ENCODE measurements at places on chromosomes 12 and 14. TPM values are rescaled to one million over a fixed set of nuclear protein-coding genes. Genes with fewer than 3 reads are reported as not detected.

Gene SLC8A3
- not detected for total RNA-seq

- no peak for DNase-seq
These were observed 21.4 kb upstream of the HECTD1 start for GRCh38 chr14:31229009-31229408.

DNA sequence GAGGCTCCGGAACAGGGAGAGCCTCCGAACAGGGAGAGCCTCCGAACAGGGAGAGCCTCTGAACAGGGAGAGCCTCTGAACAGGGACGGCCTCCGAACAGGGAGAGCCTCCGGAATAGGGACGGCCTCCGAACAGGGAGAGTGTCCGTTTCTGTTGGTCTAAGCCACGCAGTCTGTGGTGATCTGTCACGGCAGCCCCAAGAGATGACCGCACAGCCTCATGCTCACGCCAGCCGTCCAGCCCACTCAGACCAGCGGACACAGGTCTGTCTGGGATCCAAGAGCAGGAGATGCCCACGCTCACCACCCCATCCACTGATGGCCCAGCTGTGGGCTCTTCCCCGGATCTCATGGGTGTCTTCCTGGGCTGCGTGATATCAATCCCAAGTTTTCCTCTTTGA is 33.3 kb downstream of the GALNT9 start:
- DNase-seq = no peak

DNA sequence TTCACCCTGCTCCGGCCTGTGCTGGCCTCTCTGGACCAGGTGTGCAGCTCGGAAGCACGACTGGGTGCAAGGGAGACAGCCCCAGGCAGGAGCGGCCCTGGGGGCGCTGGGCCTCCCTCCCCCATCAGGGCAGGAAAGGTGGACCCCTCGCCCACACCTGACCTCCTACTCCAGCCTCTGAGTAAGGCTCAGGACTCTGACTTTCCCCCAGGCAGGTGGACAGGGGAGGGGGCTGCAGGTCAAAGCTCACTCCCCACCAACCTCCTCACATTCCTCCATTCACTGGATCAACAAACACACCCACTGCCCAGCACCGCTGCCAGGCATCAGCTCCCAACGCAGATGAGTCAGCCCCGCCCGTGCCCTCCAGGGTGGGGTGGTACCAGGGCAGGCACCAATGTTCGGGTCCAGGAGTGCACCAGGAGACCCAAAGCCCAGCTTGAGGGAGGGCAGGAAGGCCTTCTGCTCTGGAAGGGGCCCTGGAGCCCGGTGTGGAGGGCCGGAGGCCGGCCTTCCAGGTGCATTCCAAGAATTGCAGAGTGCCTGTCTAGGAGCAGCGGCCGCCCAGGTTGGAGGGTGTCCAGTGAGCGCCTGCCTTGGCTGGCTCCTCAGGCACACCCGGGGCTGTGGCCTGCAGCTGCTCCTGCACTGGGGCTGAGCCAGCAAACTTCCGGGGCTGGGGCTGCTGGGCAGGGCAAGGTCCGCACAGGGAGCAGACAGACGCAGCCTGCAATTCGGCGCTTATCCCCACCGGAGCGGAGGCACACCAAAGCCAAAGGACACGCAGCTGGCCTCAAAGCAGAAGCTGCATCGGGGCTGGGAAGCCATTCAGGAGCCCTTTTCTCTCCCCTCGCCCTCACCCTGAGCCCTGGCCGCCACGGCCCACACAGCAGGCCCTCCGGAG is 1.6 kb upstream of the INF2 start:
- DNase-seq = peak; percentile 95

- no peak for DNase-seq
These were observed 11.7 kb upstream of the RIPK3 start for GRCh38 chr14:24351517-24351916.

DNA sequence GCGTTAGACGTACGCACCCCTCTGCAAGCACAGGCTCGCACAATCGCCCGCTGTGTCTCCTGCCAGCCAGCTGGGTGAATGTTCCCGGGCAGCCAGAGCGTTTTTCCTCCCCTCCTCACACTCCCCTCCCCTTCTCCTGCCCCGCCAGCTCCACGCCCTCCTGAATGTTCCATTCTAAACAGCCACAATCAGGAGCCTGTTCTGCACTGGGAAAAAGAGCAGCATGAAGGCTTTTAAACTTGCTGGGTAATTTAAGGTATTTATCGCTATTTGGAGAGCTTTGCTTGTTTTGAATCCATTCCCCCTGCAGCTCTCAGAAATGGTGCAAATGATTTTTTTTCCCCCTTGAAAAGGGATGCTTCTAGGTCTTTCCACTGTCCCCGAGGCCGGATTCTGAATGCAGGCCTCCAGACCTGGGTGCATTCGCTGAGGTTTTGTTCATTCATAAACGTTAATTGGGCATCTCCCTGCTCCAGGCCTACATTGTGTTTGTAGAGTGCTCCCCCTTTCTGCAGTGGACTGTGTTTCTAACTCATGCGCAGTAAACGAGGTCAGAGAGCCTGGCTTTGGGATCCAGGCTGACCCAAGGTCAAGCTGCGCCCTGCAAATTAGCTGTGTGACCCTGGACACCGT is 212.5 kb downstream of the CHST11 start:
- DNase-seq = no peak
